Epithelial cell of proximal tubule (primary cell): ENCODE measurements at places on chromosomes 16 and 17. TPM values are rescaled to one million over a fixed set of nuclear protein-coding genes. Genes with fewer than 3 reads are reported as not detected.

DNA sequence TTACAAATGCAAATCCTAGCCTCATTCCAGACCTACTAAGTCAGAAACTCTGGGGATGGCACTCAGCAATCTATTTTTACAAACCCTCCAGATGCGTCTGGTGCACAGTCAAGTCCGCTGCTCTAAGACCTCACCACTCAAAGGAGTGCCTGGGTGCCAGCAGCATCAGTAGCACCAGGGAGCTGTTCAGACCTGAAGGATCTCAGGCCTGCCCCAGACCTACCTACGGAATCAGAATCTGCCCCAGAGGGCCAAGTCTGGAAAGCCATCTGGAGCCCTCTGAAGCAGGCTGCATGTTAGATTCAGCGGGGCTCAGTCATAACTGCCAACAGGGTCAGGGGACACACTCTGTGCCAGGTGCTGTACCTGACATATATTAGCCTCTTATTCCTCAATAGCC is 17.6 kb downstream of the MEOX1 start:
- no peak for DNase-seq

- DNase-seq: no peak
Measured at GRCh38 chr17:16534236-16534635, 34.8 kb downstream of the ZNF287 start.

- DNase-seq: no peak
Measured at GRCh38 chr17:74552037-74552436, 6.1 kb upstream of the CD300C start.

DNA sequence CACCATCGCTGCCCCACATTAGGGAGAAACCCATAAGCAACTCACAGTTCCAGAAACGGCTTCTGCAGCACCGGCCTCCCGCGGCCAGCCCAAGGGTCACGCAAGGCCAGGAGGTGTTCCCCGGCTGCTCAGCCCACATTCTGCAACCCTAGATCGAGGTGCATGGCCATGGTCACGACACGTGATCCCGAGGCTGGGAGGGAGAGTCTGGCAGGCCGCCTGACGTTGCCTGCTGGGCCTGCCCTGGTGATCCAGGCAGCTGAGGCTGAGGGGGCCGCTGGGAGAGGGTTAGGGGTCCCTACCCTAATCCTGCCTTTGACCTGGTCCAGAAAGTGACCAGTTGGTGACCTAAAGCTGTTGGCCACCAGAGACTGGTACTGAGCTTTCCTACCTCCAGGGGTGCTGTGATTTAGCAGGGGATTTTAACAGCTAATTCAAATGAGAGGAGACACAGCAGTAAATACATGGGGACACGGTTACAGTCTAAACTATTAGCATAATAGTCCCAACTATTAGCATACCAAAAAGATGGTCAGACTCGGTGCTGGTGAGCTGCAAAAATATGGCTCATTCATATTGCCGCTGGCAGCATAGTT is 97.4 kb upstream of the CIBAR2 start:
- DNase-seq: no peak

GRCh38 chr16:25052530-25052929 is 37.4 kb upstream of the ARHGAP17 start:
- DNase-seq: no peak

DNA sequence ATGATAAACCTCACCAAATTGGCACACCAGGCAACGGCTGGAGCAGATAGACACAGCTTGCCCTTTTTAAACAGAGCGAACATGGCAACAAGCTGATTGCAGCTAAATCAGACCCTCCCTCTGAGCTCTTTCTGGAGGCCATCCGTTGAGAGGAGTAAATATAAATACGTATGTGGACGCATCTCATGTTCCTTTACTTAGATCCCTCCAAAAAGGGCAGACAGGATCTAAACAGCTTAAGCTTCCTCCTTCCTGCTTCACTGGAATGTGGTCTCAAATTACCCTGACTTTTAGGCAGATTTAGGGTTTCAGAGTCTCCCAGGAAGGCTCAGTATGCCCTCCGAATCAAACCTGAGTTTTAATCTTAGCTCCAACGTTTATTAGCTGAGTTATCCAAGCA is 204.7 kb upstream of the GOT2 start:
- no peak for DNase-seq

GRCh38 chr17:64356304-64356686 is 34.4 kb downstream of the PECAM1 start:
- no peak for DNase-seq

Gene ACSM2B
- not detected in 2 replicates for total RNA-seq
